GM23248 (cell line): ENCODE measurements at places on chromosomes 12 and 14. TPM values are rescaled to one million over a fixed set of nuclear protein-coding genes. Genes with fewer than 3 reads are reported as not detected.

IQSEC3 gene
- total RNA-seq, result not detected in 2 replicates

TNFAIP2 gene
- 45.0 and 51.8 TPM in 2 replicates for total RNA-seq

KRT6A gene
- not detected in 2 replicates for total RNA-seq

GPD1 gene
- total RNA-seq, result 0.13 TPM in 1 of 2 replicates, not detected in the other

OAS3 gene
- total RNA-seq, result 0.22 and 0.38 TPM in 2 replicates

OVCH1 gene
- total RNA-seq, result 0.13 TPM in 1 of 2 replicates, not detected in the other

LRTM2 gene
- total RNA-seq, result not detected in 2 replicates

CBLN3 gene
- total RNA-seq, result 3.4 and 5.6 TPM in 2 replicates
